Colonic mucosa (tissue), 4 donors: ENCODE measurements at places on chromosomes 6 and 20. TPM values are rescaled to one million over a fixed set of nuclear protein-coding genes. Genes with fewer than 3 reads are reported as not detected.

DNA sequence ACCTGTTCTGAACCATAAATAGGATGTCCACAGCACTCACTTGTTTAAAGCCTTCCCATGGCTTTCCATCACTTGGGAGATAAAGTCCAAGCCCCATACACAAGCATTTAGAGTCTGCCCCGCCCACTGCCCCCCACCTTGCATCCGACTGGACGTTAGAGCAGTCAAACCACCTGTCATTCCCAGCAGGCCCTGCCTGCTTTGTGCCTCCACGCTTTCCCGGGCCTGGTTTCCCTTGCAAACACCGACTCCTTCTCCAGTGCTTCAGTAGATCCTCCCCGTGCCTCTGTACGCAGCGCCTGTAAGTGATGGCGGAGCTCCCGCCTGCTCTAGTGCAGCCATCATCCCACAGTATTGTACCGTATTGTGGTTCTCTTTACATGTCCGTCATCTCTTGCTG, 38.3 kb upstream of the INSM1 start:
- no peak overlapping the region for H3K27ac ChIP-seq
- no peaks in the 10 kb centered on the region for H3K36me3 ChIP-seq
- H3K4me1 ChIP-seq: no peaks in the 10 kb centered on the region
- no peak overlapping the region for H3K4me3 ChIP-seq
- DNase-seq: no peak

- H3K36me3 ChIP-seq: no peaks in the 10 kb centered on the region
- no peak for DNase-seq
- no peaks in the 10 kb centered on the region for H3K4me1 ChIP-seq
- H3K27me3 ChIP-seq: no peaks in the 10 kb centered on the region
Measured at GRCh38 chr20:43238833-43239232, 49.1 kb upstream of the PTPRT start.

GRCh38 chr6:114344246-114344970, 1.6 kb upstream of the HS3ST5 start:
- H3K4me3 ChIP-seq: no peak overlapping the region
- no peak for DNase-seq
- peaks cover 30% of the 10 kb centered on the region for H3K27me3 ChIP-seq

Gene HTR1E
- not detected for total RNA-seq

Gene PROCR
- total RNA-seq: 14.5 TPM

GRCh38 chr6:47483516-47483852, 5.9 kb downstream of the CD2AP start:
- H3K27ac ChIP-seq: peak overlapping the region; percentile 42
- no peak for DNase-seq
- H3K4me1 ChIP-seq: peaks cover 15% of the 10 kb centered on the region
- H3K36me3 ChIP-seq: no peaks in the 10 kb centered on the region
- no peaks in the 10 kb centered on the region for H3K27me3 ChIP-seq

GRCh38 chr6:151075005-151075404, 164.8 kb upstream of the AKAP12 start:
- H3K36me3 ChIP-seq: no peaks in the 10 kb centered on the region
- H3K27me3 ChIP-seq: no peaks in the 10 kb centered on the region
- H3K4me1 ChIP-seq: no peaks in the 10 kb centered on the region
- H3K4me3 ChIP-seq: no peak overlapping the region
- H3K27ac ChIP-seq: no peak overlapping the region
- no peak for DNase-seq

Gene LCA5
- 1.1 TPM for total RNA-seq

DNA sequence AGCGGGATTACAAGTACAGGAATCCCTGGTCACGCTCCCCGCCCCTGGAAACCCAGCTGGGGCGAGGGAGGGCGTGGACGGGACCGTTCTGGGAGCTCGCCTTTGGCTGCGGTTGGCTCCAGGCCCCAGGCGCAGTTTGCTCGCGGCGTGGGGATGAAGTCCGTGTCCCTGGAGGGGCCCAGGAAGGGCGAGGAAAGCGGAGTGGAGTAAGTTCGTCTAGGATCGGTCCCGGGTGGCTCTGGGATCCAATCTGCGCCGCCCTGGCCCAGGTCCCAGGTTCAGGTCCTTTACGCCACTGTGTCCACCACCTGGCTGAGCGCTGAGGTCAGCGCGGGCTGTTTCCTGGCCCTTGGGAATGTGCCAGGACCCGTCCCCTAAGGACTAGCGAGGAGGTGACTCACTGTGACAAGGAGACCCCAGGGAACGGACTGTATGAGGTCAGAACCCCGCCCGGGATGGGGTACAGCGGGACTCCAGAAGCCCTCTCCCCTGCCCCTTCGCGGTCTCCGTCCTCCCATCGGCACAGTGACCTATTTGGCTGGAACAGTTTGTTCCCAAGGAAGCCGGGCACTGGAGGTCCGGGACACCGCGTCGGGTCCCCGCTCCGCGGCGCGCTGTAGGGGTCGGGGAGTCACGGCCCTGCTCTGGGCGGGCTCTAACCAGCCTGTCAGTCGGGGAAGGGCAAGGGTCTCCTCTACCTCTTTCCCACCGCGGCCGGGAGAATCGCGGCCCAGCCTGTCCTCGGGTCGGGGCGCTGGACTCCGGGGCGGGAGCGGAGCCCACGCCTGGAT, 724 bp downstream of the CDKN1A start:
- H3K4me1 ChIP-seq: peaks cover 22% of the 10 kb centered on the region
- no peaks in the 10 kb centered on the region for H3K27me3 ChIP-seq
- peak; percentile 68 for DNase-seq
- H3K27ac ChIP-seq: peak overlapping the region; percentile 95

- no peak overlapping the region for H3K4me3 ChIP-seq
- H3K4me1 ChIP-seq: no peaks in the 10 kb centered on the region
- no peaks in the 10 kb centered on the region for H3K27me3 ChIP-seq
- H3K27ac ChIP-seq: no peak overlapping the region
Measured at GRCh38 chr6:115570331-115570730, 490.4 kb downstream of the FRK start.

DNA sequence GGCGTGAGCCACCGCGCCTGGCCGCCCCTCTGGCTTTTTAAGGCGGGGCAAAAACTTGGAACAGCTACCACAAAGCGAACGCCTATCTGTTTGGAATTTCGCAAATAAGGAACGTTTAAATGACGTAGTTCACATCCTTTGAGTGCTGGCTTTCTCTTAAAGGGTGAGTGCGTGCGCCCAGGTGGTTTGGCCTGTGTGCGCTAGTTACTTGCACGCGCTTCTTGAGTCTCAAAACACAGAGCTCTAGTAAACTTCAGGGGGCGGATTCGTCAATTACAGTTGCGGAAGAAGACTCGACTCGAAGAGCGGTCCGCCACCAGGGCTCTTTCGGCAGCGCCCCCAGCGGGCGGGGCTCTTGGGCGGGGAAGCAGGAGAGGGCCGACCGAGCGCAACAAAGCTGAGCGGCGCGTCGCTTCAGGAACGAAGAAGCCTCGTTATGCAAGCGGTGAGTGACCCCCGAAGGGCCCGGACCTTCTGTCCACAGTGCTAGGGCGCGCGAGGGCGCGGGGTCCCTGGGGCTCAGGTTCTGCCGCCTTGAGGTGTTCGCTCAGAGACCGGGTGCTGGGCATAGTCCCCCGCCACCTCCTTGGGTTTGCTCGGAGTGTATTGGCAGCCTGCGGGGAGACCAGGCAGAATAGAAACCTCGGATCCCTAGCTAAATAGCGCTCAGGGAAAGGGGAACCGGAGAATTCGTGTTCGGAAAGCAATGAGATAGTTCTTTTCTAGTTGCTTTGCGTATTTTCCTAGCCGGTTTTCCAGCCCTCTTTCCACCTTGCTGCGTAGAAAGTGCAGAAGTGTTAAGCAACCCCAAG, at the start of gene SYCP2L:
Gene SYCP2L (plus strand): TSS at position 362 of the 812 bp plus-strand sequence. CDS start 75 bp downstream, at position 437.
- H3K4me1 ChIP-seq: no peaks in the 10 kb centered on the region
- no peaks in the 10 kb centered on the region for H3K36me3 ChIP-seq
- H3K27ac ChIP-seq: no peak within 1 kb of the TSS
- DNase-seq: no peak

GRCh38 chr6:18551228-18551627, 164.1 kb downstream of the RNF144B start:
- H3K4me1 ChIP-seq: no peaks in the 10 kb centered on the region
- DNase-seq: no peak
- no peak overlapping the region for H3K27ac ChIP-seq
- no peaks in the 10 kb centered on the region for H3K36me3 ChIP-seq

DNA sequence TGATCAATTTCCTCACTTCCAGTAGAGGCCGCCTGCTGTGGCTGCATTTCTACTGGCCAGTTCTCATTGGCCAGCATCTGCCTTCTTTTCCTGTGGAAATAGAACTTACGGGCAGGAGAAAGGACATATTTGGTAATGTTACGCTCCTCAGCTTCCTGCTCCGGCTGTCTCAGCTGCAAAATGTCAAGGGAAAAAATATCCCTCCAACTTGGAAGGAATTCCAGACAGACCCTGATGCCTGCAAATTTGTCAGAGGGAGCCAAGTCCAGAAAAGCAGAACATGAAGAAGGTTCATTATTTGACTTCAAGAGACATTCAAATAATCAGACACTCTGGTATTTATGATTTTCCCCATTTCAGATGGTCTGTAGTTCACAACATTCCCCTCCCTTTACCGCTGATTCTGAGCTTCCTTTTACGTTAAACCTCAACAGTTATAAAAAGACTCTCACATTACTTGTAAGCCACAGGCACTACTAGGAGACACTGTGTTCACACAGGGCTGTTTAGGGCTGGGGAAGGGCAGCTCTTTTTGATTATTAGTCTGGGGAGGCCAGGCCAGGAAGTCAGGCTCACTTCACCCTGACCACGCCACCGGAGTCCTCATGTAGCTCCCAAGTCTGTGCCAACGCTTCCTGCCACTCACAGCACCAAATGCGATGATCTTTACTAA, 179.6 kb upstream of the CCN2 start:
- H3K4me3 ChIP-seq: no peak overlapping the region
- no peak for DNase-seq
- H3K27ac ChIP-seq: peak overlapping the region; percentile 46
- no peaks in the 10 kb centered on the region for H3K27me3 ChIP-seq
- no peaks in the 10 kb centered on the region for H3K36me3 ChIP-seq

Gene SCRT2
- not detected for total RNA-seq

DNA sequence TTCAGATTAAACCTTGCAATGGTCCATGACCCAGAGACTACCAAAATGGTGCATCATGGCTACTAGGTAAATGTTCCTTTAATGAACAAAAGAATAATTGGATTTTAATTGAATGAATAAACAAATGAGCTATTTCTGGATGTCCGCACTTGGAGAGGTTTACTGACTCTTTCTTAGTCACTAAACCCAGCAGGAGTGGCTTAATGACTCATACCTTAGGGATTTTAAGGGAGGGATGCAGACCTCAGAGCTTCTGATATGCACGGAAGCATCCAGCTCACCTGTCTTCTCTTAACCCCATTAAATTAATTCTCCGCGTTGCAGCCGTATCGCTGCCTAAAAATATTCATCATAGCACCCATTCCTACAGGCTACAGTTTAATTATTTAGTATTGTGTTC, 970.0 kb upstream of the SLC35B3 start:
- H3K4me1 ChIP-seq: no peaks in the 10 kb centered on the region
- no peak for DNase-seq
- no peak overlapping the region for H3K4me3 ChIP-seq
- no peaks in the 10 kb centered on the region for H3K36me3 ChIP-seq
- no peaks in the 10 kb centered on the region for H3K27me3 ChIP-seq
- no peak overlapping the region for H3K27ac ChIP-seq

DNA sequence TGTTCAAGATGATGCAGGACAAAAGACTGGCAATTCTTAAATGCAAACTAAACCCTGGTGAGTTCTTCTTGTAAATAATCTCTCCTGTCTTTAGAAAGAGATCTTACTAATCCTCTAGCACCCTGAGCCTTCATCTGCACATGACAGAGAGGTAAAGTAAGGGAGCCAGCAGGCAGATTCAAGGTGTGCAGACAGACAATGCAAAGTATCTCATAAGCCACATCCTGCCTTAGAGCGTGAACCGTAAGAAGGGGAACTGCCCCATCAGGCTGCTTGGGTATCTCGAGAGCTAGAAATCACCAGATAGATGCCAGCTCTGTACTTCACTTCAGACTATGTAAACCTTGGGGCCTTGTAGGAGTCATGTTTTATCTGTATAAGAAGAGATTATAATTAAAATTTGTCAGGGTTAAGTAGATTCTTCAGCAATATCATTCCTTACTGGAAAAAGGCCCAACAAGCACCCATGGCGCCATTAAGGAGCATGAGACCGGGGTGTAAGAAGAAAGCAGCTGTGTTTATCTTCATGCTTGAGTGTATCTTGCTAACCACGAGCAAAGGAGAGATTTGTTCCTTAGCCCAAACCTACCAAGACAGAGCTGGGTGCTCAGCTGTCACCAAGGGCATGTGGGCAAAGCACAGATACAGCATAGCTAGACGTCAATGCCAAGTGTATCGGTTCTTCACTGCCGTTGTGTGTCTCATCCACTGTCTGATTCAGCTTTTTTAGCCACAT, 24.4 kb downstream of the CNR1 start:
- no peak overlapping the region for H3K27ac ChIP-seq
- H3K36me3 ChIP-seq: no peaks in the 10 kb centered on the region
- no peak overlapping the region for H3K4me3 ChIP-seq
- no peak for DNase-seq

Gene DEFB115
- total RNA-seq: not detected

- DNase-seq: no peak
- no peaks in the 10 kb centered on the region for H3K36me3 ChIP-seq
- no peaks in the 10 kb centered on the region for H3K27me3 ChIP-seq
Measured at GRCh38 chr6:99467509-99468106, 42.5 kb upstream of the PNISR start.

DNA sequence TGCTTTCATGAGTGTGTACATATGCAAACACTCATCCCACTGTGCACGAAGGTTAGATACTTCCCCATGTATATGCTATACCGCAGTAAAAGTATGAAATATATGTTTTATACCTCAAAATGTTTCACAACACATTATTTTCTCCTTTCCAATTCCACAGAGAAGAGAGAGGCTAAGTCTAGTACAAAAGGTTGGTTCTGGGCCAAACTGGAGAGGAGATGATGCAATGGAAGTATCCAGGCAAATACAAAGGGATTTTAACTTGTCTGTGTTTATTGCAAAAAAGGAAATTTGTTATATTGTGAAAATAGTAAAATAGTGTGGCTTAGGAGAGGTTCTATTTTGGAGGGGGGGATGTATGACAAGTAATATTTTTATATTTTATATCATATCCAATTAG, 112.6 kb downstream of the PLCB1 start:
- no peaks in the 10 kb centered on the region for H3K27me3 ChIP-seq
- no peaks in the 10 kb centered on the region for H3K36me3 ChIP-seq
- DNase-seq: peak; percentile 28
- H3K4me1 ChIP-seq: no peaks in the 10 kb centered on the region
- no peak overlapping the region for H3K4me3 ChIP-seq

GRCh38 chr6:109292983-109293586, 89.2 kb downstream of the CD164 start:
- H3K4me1 ChIP-seq: no peaks in the 10 kb centered on the region
- H3K36me3 ChIP-seq: no peaks in the 10 kb centered on the region
- no peak overlapping the region for H3K4me3 ChIP-seq
- H3K27me3 ChIP-seq: no peaks in the 10 kb centered on the region
- DNase-seq: no peak

GRCh38 chr6:29702519-29703103, 20.6 kb upstream of the HLA-F start:
- H3K36me3 ChIP-seq: no peaks in the 10 kb centered on the region
- no peak overlapping the region for H3K27ac ChIP-seq
- no peaks in the 10 kb centered on the region for H3K4me1 ChIP-seq
- no peak overlapping the region for H3K4me3 ChIP-seq
- H3K27me3 ChIP-seq: no peaks in the 10 kb centered on the region

Gene BPIFA1
- not detected for total RNA-seq

Gene SPATA25
- 1.5 TPM for total RNA-seq
